ENCODE measurements at places on chromosomes 12 and 14. TPM values are rescaled to one million over a fixed set of nuclear protein-coding genes. Genes with fewer than 3 reads are reported as not detected.

IGF1 gene
- polyA plus RNA-seq, result 6.8 TPM

SERPINA12 gene
- not detected for polyA plus RNA-seq

ZDHHC22 gene
- polyA plus RNA-seq, result 0.04 TPM

CLEC7A gene
- polyA plus RNA-seq, result 1.0 TPM

TEX52 gene
- polyA plus RNA-seq, result not detected

MYRFL gene
- 2.3 TPM for polyA plus RNA-seq

PTPRO gene
- 0.19 TPM for polyA plus RNA-seq

NRIP2 gene
- 0.68 TPM for polyA plus RNA-seq

DPY19L2 gene
- polyA plus RNA-seq, result 13.8 TPM

KLHDC1 gene
- polyA plus RNA-seq, result 4.8 TPM

SIX1 gene
- 0.08 TPM for polyA plus RNA-seq

FAM90A1 gene
- polyA plus RNA-seq, result 0.35 TPM

TC2N gene
- polyA plus RNA-seq, result 45.4 TPM

CATSPERB gene
- 6.0 TPM for polyA plus RNA-seq

GARIN6 gene
- not detected for polyA plus RNA-seq

INHBC gene
- not detected for polyA plus RNA-seq

CPNE6 gene
- not detected for polyA plus RNA-seq

FGF23 gene
- polyA plus RNA-seq, result not detected

All from pancreas (tissue), 10 donors.